ENCODE measurements at places on chromosomes 4 and X. TPM values are rescaled to one million over a fixed set of nuclear protein-coding genes. Genes with fewer than 3 reads are reported as not detected.
A peak's percentile ranks its signal among the peaks of the same experiment; 100 is the strongest.

RAB33A gene
- 1.2 TPM for total RNA-seq

SPON2 gene
- total RNA-seq: 52.0 TPM

PNMA6F gene
- total RNA-seq: not detected

NLGN3 gene
- total RNA-seq: 2.5 TPM

OSTC gene
- 73.7 TPM for total RNA-seq

MRPS18C gene
- 27.9 TPM for total RNA-seq

CXCL13 gene
- 2.8 TPM for total RNA-seq

GRCh38 chrX:15142084-15142715 is 127.7 kb downstream of the ASB9 start:
- no peak for DNase-seq

GRCh38 chr4:42167709-42168108 is 15.3 kb upstream of the BEND4 start:
- no peak for DNase-seq

GRCh38 chr4:7852568-7853185 is 87.0 kb downstream of the AFAP1 start:
- no peak for DNase-seq

DNA sequence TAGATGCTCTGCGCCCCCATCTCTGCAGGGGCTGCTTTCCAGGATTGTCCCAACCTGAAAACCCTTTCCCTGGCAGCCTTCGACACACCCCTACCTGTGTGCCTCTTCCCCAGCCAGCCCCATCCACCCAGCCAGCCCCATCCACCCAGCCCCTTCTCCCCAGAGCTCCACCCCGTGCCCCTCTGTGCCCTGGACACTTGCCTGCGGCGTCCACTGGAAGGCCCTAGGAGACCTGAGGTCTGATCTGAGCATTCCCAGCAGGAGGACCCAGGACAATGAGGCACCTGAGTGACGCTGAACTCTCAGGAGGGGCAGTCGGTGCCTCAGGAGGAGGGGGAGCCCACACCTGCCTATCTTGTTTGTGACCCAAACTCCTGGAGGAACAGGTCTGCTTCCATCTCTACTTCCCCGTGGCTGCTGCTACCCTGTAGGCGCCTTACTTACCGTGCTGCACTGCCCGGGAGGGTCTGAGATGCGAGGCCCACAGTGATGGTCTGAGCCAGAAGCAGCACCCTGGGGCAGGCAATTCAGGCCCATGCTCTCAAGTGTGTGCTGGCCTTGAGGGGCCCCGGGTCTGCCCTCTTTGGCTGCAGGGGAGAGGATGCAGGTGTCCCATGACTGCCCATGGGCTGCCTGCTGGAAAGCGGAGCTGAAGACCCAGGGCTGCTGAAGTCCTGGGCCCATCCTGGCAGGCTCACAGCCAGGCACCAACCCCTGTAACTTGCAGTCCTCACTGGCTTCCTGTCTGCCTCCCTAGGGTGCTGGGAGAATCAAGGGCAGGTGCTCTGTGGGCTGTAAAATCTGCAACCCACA is 4.9 kb downstream of the LRPAP1 start:
- no peak for DNase-seq

- no peak for DNase-seq
These were observed 106.1 kb downstream of the PDGFC start for GRCh38 chr4:156865451-156865850.

GRCh38 chr4:109990261-109991257 is 77.9 kb downstream of the EGF start:
- no peak for DNase-seq

- no peak for DNase-seq
These were observed 833 bp downstream of the FGD1 start for GRCh38 chrX:54494989-54495813.

GRCh38 chr4:11451716-11452115 is 23.0 kb upstream of the HS3ST1 start:
- DNase-seq: no peak

DNA sequence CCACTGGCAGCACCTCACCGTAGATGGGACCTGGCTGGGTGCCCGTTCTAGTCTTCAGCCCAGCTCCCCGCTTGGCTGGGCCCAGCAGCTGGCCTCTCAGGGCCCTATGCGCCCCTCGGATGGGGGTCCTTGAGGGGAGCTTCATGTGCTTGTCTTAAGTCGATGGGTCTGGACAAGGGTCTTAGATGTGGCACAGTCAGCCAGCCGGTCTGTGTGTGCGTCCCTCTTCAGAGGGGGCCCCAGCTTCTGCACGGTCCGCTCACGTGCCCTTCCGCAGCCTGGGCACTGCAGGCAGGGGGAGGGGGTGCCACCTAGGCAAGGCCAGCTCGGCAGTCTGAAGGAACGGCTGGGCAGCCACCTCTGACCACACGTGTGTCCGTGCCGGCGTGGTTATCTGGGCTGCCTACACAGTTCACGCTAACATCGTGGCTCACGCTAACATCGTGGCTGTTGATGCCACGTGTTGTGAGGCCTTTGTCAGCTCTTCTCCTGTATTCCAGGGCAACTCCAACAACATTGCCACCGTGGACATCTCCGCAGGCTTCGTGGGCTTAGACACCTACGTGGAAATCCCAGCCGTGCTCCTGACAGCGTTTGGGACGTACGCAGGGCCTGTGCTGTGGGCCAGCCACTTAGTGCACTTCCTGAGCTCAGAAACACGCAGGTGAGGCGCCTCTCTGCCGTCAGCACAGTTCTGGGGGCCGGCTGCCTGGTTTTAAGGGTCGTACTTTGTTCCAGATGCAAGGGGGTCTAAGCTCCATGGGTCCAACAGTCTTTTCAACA is 34.5 kb downstream of the PIGG start:
- DNase-seq: no peak

- no peak for DNase-seq
These were observed 58.9 kb upstream of the IRS4 start for GRCh38 chrX:108795240-108795639.

DNA sequence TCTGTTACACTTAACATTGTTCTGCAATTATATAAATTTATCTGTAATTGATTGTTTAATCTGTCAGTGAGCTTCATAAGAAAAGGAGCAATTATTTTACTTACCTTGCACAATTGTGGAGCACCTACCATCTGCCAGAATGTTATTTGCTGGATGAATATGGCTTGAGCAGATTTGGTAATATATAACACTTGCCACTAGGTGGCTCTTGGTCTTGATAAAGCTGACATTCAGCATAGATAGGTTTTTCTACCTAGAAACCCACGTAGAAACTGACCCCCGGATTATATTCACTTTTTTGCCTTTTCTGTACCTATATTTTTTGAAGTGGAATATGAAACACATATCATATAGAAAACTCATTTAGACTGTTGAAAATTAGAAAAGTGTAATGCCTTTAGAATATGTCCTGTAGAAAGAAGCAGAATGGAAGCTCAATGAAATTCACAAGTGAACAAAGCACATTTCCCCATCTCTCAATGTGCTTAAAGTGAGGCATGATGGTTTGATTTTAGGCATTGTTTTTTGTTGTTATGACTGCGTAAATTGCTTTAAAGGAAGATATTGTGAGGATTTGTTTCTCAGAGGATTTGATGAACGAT is 9.5 kb downstream of the RBPJ start:
- DNase-seq: peak; percentile 26

DNA sequence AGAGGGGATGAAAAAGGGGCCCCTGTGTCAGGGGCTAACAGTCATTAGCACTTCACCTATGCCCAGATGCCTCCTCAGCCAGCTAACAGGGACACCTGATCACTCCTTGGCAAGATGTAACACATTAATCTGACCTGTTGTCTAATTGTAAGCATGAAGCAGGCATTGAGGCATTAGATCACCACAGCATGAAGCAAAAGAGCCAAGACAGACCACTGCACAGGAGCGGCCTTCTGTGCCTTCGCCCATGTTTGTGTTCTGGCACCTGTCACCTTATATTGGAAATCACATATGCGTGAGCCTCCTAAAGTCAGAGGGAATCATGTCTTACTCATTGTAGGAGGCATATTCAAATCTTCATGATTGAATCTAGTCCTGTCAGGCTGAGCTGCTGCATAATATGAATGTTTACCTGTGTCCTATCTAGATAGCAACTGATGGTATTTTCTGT is 48.4 kb downstream of the PTTG2 start:
- DNase-seq: no peak

DNA sequence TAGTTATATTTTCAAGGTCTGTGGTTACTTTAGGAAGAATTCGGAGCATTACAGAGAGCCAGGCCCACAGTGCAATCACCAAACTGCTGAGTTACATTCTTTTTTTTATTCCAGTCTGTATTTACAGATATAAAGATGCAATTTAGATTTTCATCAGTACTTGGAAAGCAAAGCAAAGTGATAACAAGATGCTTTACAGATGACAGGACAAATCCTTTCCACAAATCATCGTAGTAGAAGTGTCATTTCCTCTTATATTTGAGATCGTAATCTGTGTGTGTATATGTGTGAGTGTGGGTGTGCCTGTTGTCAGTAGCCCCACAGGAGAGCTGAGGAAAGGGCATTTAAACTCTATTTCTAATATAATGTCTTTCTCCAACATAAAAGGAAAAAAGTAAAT is 1893.7 kb downstream of the STIM2 start:
- no peak for DNase-seq

- no peak for DNase-seq
These were observed 118.3 kb downstream of the AFF2 start for GRCh38 chrX:148618470-148619445.

DNA sequence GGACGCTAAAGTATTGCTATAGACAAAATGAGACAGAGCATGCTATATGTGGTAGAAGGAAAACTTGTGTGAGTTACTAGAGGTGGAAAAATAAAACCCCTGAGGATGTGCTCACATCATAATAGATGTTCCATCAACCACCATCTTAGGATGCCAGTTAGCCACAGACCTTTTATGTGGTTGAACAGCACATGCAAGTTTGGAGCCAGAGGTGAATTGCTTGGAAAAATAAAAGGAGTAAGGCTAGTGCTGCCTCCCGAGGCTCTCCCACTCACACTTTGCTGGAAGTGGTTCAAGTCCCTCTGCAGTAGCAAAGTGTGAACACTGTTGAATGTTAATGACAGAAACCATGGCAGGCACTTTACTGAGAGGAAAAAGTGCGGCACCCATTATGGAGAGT is 39.4 kb upstream of the PPARGC1A start:
- DNase-seq: no peak

DNA sequence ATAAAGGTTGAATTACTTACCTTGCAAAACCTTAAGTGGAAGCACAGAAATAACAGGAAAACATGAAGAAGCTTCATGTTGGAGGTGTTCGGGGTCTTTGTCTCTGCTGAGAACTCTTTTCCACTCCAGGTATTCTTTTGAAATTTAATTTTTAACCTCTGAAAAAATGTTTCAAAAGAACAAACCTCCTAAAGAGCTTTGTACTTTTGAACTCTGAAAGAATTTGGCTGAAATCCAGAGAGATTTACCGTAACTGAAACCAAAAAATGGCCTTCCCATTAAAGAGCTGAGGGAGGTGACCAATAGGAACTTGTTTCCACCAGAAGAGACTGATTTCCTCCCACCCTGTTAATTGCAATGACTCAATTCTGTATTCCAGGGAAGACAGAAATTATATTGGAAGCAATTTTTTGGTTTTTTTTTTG is at the start of gene CFI:
TSS of gene CFI (minus strand) at position 105 of the 425 bp plus-strand sequence. CDS start at position 77, 28 bp downstream.
- DNase-seq: no peak

DNA sequence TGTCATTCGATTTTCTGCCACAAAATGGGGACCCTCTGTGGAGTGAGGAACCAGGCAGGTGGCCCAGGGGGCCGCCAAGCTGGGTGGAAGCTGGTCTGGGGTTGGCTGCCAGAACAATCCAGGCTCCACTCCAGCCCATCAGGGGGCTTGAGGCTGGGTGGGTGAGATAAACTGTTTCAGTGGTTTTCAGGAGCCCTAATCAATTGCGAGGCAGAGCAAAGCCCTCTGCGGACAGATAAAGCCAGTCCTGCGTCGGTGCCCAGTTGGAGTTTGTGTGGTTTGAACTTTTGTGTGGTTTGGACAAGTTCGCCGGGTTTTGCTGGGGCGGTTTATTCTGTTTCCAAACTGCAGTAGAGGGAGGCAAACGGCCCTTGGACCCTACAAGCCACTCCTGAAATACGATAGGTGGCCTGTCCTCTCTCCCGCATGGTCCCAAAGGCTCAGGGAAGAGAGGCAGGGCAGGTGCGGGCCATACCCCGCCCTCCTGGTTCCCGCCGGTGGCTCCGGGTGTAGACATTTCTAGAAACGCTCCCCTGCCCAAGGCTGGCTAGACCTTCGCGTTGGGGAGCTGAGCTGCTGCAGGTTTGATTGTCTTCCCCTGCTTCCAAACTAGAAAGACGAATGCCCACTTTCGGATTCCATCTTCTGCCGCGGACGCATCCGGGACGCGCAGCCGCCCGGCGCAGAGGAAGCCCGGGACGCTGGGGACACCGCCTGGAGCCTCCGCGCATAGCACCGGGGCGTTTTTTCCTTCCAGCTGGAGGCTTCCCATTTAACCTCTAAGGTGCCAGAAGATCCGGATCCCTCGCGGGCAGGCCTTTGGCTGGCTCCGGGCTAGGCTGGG is 169.0 kb upstream of the BCOR start:
- peak; percentile 57 for DNase-seq

Data from mucosa of gallbladder (tissue), 1 donor.